ENCODE measurements at places on chromosomes 16 and 17. TPM values are rescaled to one million over a fixed set of nuclear protein-coding genes. Genes with fewer than 3 reads are reported as not detected.

DNA sequence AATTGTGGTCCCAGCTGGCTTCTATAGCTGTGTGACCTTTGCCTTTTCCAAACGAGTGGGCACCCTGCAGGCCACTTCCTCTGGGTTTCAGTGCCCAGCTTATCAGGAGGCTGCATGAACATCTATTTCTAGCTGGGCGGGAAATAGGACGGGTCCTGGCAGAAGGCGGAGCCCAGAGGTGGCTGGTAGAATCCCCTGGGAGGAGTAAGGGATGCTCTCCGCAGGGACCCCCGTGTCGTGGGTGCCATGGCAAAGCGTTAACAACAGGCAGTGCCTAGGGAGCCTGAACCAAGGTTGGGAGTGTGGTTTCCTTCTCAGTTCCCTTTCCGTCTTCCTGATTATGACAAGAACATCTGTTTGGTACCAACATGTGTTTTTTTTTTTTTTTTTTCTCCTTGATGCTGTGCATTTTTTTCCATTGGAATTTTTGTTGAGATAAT is 58.2 kb downstream of the PLCG2 start:
- DNase-seq: no peak

DNA sequence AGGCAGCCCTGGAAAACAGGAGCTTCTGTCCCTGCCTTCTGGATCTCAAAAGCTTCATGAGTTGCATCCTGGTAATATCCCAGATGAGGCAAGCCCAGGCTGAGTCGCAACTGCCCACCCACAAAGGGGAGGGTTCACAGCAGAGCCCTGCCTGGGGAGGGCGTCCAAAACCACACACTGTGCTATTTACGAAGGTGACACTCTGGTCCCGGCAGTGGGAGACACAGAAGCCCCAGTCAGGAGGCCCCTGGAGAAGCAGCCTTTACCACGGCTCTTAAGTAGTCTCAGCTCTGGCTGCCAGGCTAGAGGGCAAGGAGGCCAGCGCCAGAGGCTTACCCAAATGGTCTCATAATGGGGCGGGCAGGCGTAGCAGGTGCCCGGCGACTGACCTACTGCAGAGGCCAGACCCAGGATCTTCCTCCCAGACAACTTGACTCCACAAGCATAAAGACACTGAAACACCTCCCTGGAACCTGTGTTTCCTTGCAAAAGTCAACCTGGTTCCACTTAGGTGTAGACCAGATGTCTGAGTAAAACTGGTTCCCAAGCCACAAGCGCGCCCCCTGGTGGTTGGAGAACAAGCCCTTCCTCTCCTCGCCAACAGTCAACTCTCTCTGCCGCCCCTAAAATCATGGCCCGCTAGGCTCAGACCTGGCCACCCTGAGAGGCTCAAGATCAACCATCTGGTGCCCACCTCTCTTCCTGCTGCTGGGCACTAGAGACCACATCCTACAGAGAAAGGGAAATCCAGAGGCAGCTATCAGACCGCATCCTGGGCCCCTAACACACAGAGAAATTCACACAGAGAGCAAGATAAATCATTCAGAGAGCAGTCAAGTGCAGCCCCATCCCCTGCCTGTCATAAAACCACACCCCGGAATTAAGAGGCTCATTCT is 5.2 kb downstream of the AXIN2 start:
- DNase-seq: peak; percentile 89

- no peak for DNase-seq
These were observed 672.5 kb upstream of the KIF2B start for GRCh38 chr17:53150101-53150698.

DNA sequence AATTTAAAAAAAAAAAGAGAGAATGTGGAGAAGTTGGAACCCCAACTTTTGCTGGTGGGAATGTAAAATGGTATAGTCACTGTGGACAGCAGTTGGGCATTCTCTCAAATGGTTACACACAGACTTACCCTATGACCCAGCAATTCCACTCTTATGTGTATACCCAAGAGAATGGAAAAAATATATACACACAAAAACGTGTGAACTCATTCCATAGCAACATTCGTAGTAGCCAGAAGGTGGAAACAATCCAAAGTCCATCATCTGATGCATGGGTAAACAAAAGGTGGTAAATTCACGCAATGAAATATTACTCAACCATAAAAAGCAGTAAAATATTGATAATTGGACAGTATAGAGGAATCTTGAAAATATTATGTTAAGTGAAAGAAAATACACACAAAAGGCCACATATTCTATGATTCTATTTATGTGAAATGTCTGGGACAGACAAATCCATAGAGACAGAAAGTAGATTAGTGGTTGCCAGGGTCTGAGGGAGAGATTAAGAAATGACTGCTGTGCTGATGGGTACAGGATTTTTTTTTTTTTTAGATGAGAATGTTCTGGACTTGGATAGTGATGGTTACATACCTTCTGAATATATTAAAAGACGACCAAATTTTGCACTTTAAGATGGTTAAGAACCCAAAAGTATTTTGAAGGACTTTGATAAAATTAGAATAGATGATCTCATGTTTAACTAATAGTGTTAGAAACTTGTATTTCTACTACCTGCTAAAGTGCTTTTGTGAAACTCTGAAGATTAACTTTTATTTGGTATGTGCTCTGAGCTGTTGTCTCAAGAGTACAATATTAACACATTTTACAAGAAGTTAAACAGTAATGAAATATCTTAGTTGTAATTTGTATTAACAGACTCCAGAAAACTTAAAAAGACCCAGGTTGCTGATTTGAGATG is 60.9 kb downstream of the MRTFB start:
- DNase-seq: no peak

GRCh38 chr16:85002608-85003007 is 8.7 kb downstream of the ZDHHC7 start:
- no peak for DNase-seq

DNA sequence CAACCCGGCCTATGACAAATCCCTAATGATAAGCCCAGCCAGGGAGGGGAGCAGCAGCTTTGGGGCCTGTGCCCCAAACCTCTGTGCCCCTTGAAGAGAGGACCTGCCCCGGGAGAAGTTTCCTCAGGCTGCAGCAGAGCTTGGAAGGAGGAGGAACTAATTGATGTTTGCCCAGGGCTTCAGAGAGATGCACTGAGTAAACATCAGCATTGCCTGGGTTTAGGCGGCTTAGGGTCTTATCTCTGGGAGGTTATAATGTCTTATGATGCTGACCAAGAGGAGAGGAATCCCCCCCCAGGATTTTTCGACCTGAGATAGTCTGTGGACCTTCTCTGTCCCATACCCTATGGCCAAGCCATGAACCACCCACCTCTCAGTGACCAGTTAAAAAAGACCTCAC is 148.7 kb upstream of the SDK2 start:
- DNase-seq: no peak

GRCh38 chr16:29030086-29030840 is 45.4 kb downstream of the LAT start:
- no peak for DNase-seq

DNA sequence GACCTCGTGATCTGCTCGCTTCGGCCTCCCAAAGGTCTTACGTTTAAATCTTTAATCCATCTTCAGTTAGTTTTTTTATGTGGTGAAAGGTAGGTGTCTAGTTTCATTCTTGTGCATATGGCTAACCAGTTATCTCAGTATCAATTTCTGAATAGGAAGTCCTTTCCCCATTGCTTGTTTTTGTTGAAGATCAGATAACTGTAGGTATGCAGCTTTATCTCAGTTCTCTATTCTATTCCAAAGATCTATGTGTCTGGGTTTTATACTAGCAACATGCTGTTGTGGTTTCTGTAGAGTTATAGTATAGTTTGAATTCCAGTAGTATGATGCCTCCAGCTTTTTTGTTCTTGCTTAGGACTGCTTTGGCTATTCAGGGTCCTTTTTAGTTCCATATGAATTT is 65.2 kb downstream of the TNFRSF13B start:
- no peak for DNase-seq

GRCh38 chr17:82458885-82459424 is 414 bp downstream of the NARF start:
- no peak for DNase-seq

DNA sequence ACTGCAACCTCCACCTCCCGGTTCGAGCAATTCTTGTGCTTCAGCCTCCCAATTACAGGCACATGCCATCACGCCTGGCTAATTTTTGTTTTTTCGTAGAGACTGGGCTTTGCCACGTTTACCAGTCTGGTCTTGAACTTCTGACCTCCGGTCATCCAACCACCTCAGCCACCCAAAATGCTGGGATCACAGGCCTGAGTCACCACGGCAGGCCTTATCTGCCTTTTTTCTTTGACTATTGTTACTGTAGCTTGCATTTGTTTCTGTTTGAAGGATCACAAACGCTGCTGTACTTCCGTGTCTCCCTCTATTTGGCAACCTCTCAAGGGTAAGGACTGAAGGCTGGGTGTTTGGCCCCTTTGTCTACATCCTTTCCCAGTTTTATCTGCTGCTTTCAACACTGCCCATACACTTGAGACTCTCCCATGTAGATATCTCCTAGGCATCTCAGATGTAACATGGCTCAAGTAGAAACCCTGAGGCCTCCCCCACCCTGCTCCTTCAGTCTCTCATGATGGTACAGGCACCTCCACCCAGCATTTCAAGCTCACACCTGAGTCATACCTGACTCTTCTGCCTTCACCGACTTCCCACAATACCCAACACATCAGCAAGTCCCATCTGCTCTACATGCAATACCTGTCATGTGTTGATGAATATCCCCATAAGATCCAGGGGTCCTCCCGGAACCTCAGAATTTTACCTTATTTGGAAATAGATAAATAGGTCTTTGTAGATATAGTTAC is 219.0 kb downstream of the CPPED1 start:
- DNase-seq: peak; percentile 17

- DNase-seq: peak; percentile 85
These were observed 10.6 kb downstream of the MYH3 start for GRCh38 chr17:10646392-10646990.

DNA sequence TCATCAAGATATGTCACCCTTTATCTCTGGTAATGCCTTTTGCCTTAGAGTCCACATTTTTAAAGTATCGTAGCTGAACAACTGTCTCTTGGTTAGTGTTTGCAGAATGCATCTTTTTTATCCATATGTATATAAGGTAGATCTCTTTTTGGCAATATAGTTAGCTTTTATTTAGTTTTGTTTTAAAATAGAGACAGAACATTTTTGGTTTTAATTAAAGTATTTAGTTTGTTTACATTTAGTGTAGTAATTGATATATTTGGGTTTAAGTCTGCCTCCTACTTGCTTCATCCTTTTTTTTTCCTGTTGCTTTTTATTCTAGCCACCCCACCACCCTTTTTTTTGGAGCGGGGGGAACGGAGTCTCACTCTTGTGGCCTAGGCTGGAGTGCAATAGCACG is 184.6 kb upstream of the CHMP6 start:
- DNase-seq: no peak

DNA sequence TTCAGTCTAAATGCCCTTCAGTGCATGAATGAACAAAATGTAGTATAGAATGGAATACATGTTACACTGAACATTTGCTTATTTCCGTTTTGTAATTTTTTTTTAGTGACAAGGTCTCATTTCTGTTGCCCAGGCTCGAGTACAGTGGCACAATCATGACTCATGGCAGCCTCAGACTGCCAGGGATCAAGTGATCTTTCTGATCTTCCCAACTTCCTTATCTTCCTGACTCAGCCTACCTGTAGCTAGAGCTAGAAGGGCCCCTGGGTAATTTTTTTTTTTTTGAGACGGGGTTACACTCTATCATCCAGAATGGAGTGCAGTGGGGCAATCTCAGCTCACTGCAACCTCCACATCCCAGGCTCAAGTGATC is 7.3 kb upstream of the SLX4 start:
- DNase-seq: no peak

DNA sequence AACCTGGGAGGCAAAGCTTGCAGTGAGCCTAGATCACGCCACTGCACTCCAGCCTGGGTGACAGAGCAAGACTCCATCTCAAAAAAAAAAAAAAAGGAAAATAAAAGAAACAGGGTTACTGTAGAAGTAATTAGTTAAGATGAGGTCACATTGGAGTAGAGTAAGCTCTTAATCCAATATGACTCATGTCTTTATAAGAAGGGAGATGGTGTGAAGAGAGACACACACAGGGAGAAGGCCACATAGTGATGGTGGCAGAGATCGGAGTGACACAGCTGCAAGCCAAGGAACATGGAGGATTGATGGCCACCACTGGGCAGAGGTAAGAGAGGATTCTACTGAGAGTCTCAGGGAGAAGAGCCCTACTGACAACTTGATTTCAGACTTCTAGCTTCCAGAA is 15.3 kb upstream of the SLFN5 start:
- DNase-seq: no peak

- no peak for DNase-seq
These were observed 1029.6 kb downstream of the CDH11 start for GRCh38 chr16:64092271-64092670.

DNA sequence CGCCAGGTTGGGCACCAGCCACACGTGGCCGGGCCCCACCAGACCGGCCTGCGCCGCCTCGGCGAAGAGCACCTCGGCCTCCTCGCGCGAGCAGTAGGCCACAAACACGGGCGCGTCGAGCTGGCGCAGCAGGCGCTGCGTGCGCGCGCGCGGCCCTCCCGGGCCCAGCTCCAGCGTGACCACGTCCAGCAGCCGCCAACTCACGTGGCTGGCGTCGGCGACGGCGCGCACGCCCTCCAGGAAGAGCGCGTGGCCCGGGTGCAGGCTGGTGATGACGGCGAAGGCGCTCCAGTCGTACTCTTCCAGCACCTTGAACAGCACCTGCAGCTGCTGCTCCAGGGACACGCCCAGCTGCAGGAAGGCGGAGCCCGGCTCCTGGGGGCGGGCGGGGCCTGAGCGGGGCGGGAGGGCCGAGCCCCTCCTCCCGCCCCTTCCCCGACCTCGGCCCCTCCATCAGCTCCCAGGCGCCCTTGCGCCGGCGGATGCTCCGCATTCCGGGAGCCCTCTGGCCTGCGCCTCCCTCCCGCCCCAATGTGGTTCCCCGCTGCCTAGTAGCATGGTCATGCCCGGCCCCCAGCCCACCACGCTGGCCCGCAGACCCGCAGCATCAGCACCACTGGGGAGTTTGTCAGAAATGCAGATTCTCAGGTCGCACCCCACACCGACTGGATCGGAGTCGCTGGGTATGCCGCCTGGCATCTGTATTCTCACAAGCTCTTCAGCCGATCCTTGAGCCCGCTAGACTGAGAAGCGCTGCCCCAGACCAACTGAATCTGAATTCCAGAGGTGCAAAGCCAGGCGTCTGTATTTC is 7.2 kb downstream of the GRIN2C start:
- no peak for DNase-seq

GRCh38 chr16:67423611-67424260 is 7.2 kb upstream of the HSD11B2 start:
- DNase-seq: no peak

DNA sequence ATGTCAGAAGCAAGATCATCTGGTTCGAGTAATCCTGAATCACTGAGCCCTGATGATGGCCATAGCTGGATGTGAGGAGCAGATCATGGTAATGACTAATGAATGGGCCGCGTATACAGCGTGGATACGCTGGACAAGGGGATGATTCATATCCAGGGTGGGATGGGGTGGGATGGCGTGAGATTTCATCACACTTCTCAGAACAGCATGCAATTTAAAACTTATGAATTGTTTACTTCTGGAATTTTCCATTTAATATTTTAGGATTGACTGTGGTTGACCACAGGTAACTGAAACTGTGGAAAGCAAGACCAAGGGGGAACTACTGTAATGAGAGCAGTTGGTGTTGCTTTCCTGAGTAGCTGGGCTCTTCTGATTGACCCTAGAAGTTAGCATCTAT is 225.5 kb downstream of the STX8 start:
- DNase-seq: no peak

The RUNDC3A gene
- 2.9 TPM for total RNA-seq

The XAF1 gene
- 67.4 TPM for total RNA-seq

The KRTAP2-1 gene
- total RNA-seq: not detected

The SMTNL2 gene
- 1.6 TPM for total RNA-seq

The MLST8 gene
- 21.8 TPM for total RNA-seq

The TMEM238L gene
- total RNA-seq: not detected

The FAM83G gene
- total RNA-seq: 1.8 TPM

The PRCD gene
- 9.8 TPM for total RNA-seq

The PRSS33 gene
- total RNA-seq: not detected

The SLC38A8 gene
- total RNA-seq: not detected

The GPRC5B gene
- total RNA-seq: 122 TPM

All from sciatic nerve (tissue), 2 donors.